ENCODE measurements at places on chromosomes 2 and 18.

DNA sequence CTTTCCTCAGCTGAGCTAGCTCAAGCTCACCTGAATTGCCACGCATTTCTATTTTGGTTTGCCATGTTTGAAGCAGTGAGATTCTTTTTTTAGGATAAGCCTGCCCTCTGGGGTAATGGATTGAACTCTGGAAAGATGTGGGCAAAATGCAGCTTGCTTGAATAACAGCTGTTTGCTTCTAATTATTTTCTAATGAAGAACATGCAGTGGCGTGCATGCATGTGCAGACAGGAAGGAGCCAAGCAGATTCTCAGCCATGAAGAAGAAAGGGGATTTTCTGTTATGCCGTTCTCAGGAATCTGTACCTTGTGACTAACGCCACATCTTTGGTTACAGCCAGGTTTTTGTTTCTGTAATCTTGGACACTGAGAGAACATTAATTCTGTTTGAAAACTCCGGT lies 171.2 kb downstream of the ANTXR1 start:
- DNase-seq = no peak

- no peak for DNase-seq
Measured at GRCh38 chr2:31131871-31132270, 6.4 kb downstream of the GALNT14 start.

DNA sequence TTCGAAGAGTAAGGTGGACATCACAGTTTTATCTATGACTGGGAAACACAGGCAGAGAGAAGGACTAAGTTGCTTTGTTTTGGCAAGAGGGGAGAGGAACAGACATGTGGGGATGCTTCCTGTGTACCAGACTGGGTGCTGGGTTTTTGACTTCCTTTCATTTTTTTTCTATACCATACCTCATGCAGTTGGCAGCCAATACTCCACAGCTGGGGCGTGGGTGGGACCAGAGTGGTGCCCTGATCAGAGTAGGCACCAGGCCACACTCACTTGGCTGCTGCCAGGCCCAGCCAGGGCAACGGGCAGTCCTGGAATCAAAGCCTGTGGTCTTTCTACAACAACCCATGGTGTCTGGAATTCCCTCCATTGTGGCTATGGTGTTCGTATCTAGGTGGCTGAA lies 45.2 kb downstream of the SH3RF3 start:
- DNase-seq = no peak

- DNase-seq = peak; percentile 9
Measured at GRCh38 chr2:40625849-40626248, 174.0 kb upstream of the SLC8A1 start.

DNA sequence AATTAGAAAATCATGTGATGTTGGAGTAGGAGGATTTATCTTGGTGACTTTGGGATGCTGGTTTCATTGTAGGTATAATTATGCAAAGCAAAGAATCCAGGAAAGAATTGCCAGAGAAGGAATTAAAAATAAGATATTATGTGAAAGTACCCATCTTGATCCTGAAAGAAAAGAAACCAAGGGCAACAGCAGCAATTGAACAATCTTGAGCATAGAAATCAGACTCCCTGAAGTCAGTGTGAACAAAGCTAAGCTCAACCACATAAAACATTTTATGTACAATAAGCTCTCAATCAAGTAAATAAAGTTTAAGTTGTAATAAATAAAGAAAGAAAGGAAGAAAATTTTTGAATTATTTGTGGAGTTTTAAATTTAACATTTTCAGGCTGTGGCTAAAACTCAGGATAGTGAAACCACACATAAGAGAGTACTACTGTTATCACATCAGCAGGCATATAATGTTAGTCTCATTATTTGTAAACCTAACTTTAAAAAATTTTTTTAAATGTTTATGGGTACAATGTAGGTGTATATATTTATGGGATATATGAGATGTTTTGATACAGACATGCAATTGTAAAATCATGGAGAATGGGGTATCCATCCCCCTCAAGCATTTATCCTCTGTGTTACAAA lies 32.8 kb upstream of the GPR55 start:
- DNase-seq = no peak

DNA sequence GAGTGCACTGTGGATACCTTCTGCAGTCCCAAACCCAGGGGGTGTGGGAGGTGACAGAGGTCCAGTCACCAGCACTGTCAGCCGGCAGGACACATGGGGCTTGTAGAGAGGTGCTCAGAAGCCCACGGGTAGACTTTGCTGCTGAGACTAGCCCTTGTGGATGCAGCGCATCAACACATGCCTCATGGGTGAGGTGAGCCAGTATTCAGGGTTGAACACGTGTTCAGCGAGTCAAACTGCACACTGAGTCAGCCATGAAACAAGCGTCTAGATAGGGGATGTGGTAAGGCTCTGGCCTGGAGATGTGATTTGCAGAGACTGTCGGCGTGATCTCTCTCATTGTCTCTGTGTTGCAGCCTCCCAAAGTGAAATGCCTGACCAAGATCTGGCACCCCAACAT lies 35.8 kb upstream of the SCLY start:
- peak; percentile 16 for DNase-seq

DNA sequence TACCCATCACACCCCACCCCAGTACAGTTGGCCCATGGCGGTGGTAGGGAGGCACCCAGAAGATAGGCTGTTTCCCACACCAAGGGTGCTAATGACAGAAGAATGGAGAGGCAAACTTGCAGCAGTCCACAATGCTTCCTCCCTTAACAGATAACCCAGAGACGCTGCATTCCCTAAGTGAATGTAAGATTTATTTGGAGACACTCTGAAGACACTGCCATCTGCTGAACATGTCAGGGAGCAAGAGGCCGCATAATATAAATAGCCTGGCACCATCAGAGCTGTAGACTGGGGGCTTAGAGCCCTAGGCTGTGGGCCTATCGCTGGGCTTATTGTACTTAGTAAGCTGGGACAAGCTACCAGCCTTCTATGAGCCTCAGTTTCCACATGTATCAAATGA lies 2.2 kb upstream of the IWS1 start:
- DNase-seq = peak; percentile 48

DNA sequence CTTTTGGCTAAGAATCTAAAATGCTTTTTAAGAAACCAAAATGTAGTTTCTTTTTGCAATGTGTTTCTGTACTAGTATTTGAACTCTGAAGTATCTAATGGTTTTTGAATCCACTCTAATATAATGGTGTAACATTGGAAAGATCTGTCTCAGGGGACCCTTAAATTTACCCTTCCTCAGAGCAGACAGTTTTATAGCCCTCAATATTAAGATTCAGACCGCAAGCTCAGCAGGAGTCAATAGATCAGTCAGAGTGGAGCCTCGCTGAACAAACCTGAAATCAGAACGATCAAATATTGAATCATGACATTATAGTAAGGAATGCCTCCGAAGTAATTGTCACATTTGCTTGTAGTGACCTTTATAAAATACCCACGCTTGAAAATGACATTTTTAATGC lies 18.3 kb downstream of the SGPP2 start:
- DNase-seq = no peak

DNA sequence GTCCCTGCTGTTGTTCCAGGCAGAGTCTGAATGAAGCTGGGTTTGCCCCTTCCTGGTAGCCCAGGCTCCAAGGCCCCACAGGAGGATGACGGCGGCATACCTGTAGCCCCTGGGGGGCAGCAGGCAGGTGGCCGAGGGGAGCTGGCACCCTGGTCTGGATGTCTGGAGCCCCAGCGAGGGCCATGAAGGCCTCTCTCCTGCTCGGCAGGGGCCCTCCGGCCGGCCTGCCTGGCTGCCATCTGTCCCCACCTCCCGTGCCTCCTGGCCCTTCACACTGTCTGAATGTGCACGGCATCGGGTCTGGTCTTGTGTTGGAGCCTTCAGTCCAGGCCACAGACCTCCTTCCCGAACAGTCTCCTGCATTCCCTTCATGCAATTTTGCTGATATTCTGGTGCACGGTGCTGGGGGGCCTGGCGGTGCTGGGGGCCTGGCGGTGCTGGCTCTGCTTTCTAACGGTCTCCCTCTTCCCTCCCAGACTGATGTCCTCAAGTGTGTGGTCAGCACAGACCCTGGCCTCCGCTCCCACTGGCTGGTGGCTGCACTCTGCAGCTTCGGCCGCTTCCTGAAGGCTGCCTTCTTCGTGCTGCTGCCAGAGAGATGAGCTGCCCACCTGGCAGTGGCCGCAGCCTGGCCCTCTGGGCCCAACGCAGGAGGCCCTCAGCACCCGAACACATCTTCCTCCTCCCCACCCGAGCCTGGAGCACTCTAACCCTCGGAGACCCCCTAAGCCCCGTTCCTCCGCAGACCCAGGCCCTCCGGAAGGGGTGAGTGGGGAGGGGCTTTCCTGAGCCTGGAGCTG lies 13.5 kb downstream of the BOK start:
- no peak for DNase-seq

DNA sequence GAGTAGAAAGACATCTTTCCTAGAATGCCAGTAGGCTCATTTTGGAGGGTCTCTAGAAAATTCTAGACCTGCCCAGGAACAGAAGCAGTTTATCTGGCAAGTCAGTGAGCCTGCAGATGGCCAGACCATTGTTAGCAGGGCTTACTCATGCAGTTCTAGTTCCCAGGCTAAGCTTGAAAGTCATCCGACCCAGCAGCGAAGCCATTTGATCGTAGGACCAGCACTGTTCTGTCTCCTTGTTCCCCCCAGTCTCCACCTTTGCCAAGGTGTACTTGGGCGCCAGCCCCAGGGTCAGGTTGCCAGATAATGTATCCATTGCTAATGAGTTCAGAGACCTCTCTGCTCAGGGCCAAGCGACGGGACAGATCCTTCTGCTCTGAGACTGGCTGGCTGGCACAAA lies 70.1 kb downstream of the EPAS1 start:
- no peak for DNase-seq

GRCh38 chr2:195364015-195364965 lies 292.7 kb upstream of the SLC39A10 start:
- no peak for DNase-seq

DNA sequence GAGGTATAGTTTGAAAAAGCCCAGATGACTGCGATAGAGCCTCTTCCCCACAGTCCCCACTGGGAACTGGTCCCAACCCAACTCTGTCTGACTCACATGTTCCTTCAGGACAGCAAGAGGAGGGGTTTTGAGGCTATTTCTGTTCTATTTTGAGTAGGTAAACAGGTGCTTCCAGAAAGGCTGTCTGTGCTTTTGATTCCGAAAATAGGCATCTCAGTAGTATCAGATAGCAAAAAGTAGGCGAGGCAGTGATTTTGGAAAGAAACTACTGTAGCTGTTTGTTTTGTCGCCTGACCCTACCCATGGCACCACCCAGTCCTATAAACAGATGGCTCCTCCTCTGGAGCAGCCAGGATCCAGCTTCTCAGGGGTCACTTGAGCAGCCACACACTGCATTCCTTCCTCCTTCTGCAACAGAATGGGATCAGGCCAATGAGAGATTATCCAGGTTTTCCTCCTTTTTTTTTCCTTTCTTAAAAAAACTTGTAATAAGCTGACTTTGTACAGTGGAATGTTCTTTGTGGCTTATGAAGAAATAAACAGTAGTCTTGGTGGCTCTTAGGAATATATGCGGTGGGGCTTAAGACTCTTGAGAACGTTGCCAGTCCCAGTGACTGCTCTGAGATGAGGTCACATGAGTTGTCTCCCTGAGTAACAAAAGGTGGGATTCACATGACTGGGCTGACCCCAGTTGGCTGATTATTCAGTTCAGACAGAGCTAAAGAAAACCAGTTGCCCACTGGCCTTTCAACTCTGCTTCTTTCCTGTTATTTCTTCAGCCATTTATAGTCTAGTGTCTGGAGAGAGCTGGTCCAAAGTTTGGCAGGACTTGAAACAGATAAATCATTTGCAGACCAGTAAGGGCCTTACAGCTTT lies 98.6 kb downstream of the KCNS3 start:
- no peak for DNase-seq

- no peak for DNase-seq
Measured at GRCh38 chr2:128370468-128371247, 52.0 kb upstream of the HS6ST1 start.

GRCh38 chr18:62523631-62524439 lies 1.0 kb downstream of the ZCCHC2 start:
- peak; percentile 76 for DNase-seq

GRCh38 chr18:78857314-78858150 lies 122.1 kb upstream of the SALL3 start:
- no peak for DNase-seq

GRCh38 chr2:121137571-121137970 lies 147.4 kb downstream of the TFCP2L1 start:
- DNase-seq = no peak

- DNase-seq = no peak
Measured at GRCh38 chr2:234051374-234052070, 1.0 kb downstream of the SPP2 start.

DNA sequence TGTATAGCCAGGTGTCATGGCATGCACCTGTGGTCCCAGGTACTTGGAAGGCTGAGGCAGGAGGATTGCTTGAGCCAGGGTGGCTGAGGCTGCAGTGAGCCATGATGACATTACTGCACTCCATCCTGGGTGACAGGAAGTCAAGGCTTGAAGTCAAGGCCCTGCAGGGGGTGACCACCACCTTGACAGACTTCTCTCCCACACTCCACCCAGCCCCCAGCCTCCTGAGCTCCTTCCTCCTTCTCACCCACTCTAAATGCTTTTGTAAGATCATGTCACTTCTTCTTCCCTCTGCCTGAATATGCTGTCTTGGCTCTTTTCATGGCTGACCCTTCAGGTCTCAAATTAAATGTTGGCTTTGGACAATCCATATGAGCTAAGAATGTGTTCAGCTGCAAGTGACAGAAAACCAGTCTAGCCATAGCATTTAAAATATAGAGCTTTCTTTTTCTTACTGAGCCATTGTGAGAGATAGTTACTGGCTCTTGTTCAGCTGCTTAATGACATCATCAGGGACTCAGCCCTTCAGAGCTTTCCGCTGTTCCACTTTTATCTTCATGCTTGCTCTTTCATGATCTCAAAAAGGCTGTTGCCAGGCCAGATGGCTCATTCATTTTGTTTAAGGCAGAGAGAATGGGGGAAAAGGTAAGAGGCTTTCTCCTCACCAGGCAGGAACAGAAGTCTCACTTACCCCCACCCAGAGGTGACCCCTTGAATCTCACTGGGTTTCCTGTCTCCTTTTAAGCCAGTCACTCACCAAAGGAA lies 36.7 kb upstream of the TTC39C start:
- DNase-seq = no peak

DNA sequence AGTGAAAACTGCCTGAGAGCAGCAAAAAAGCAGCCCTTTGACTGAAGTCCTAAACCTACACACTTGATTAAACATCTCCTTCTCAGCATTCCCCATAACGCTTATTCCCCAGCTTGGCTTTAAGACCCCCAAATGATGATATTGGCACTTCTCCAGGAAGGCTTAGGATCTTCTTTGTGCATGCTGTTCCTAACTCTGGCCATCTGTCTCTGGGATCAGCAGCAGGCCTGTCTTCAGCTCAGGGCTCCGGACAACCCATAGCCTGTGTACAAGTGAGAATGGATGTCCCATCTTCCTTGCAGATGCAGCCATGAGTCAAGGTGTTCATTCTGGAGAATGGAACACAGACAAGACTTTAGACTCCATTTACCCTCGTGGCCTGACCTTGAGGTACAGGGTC lies 81.6 kb upstream of the TMEM17 start:
- no peak for DNase-seq

GRCh38 chr18:62425465-62426190 lies 97.2 kb upstream of the ZCCHC2 start:
- DNase-seq = peak; percentile 98

GRCh38 chr2:143684551-143685320 lies 555.5 kb downstream of the ARHGAP15 start:
- no peak for DNase-seq

Data from trophoblast cell (in vitro differentiated cells and primary cell).